ENCODE measurements at places on chromosomes 5 and 9.

GRCh38 chr5:452978-453710, 10.2 kb downstream of the EXOC3 start:
- DNase-seq: no peak

DNA sequence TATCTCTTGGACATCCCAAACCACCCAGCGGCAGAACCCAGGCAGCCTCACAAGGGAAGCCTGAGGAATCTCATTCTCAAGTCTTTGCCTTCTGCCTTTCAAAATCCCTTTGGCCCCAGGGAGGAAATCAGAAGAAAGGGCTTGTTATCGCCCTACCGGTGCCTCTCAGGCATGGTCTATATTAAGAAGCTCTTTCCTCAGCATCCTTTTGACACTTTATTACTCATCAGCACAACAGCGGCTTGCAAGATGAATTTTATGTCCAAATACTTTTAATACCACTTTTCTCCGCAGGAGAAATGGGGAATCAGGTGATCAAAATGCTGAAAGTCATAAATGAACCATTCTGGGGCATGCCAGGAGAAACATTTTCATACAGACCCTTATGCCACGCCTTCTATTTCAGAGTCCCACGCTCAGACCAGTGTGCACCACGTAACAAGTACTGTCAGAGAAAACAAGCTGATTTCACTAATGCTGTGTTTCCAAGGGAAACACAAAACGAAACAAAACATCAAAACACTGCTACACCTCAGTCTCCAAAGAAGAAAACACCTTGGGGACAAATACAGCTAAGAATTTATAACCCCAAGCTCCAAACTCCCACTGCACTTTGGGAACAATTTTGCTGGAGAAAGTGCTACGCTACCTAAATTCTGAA, 30.0 kb downstream of the RAPGEF1 start:
- no peak for DNase-seq

GRCh38 chr5:150036513-150036912, 36.0 kb downstream of the HMGXB3 start:
- DNase-seq: no peak

DNA sequence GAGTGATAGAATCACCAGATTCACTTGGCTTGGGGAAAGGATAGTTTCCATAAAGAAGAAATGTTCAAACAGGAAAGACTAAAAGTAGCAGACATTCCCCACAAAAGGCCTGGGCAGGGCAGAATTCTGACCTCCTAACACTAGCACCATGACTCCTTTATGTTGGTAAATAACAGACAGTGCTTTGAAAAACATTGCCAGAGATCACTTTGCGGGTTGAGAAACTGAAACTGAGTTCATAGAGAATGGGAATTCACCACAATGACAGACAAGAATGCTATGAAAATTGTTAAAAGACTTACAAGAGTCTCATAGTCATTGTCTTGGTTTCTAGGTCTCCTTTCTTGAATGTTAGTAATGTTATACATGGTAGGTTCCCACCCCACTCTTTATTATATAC, 172.5 kb upstream of the GLRA1 start:
- no peak for DNase-seq

- no peak for DNase-seq
These were observed 370.3 kb downstream of the ARHGEF28 start for GRCh38 chr5:73996151-73996755.

GRCh38 chr5:61625681-61626621, 293.9 kb downstream of the ZSWIM6 start:
- peak; percentile 75 for DNase-seq

GRCh38 chr5:156137071-156137869, 189.7 kb upstream of the SGCD start:
- no peak for DNase-seq

DNA sequence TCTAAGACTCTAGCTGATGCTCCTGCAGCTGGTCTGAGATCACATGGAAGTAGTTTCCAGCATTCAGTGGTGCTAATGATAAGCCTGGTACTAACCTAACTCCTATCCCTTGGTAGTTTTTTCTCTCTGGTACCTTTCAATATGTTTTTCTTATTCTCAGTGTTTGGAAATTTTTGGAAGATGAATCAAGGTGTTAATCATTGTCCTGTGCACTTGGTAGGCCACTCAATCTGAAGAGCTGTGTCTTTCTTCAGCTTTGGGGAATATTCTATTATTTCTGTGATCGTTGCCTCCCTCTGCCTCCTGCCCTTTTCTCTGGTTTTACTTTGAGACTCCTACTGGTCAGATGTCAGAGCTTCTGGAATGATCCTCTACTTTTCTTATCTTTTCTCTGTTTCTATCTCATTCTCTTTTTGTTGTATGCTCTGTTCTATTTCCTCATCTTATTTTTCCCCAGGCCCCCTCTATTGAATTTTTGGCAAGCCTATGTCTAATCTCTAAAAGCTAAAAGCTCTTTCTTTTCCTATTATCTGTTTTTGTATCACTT, 136.8 kb downstream of the APBA1 start:
- no peak for DNase-seq

- no peak for DNase-seq
These were observed 2.0 kb downstream of the PIK3R1 start for GRCh38 chr5:68217528-68217927.

GRCh38 chr9:117494401-117495090, 79.7 kb upstream of the ASTN2 start:
- no peak for DNase-seq

DNA sequence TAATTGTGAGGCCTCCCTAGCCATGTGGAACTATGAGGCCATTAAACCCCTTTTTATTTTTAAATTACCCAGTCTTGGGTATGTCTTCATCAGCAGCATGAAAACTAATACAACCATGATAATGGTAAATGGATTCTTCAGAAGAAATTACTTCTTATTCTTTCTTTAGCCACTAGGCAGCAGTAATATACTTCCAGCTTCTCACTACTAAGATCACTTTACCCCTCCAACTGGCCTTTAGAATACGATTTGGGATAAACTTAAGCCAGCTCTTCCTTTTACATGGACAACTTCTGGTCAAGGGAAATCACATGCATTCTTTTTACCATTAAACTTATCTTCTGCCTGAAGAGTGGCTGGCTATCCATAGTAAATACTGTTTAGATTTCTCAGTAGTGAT, 355.4 kb downstream of the MAN2A1 start:
- no peak for DNase-seq
